A172 (cell line): ENCODE measurements at places on chromosomes 12 and 14. TPM values are rescaled to one million over a fixed set of nuclear protein-coding genes. Genes with fewer than 3 reads are reported as not detected.

The MUCL1 gene
- not detected in 2 replicates for total RNA-seq

The NANOG gene
- total RNA-seq: not detected in 2 replicates

The NT5DC3 gene
- 12.6 and 12.7 TPM in 2 replicates for total RNA-seq

The JKAMP gene
- total RNA-seq: 113 and 122 TPM in 2 replicates

The SRSF5 gene
- total RNA-seq: 108 and 142 TPM in 2 replicates

The AICDA gene
- total RNA-seq: not detected in 2 replicates
